ENCODE measurements at places on chromosomes 3 and 15.

DNA sequence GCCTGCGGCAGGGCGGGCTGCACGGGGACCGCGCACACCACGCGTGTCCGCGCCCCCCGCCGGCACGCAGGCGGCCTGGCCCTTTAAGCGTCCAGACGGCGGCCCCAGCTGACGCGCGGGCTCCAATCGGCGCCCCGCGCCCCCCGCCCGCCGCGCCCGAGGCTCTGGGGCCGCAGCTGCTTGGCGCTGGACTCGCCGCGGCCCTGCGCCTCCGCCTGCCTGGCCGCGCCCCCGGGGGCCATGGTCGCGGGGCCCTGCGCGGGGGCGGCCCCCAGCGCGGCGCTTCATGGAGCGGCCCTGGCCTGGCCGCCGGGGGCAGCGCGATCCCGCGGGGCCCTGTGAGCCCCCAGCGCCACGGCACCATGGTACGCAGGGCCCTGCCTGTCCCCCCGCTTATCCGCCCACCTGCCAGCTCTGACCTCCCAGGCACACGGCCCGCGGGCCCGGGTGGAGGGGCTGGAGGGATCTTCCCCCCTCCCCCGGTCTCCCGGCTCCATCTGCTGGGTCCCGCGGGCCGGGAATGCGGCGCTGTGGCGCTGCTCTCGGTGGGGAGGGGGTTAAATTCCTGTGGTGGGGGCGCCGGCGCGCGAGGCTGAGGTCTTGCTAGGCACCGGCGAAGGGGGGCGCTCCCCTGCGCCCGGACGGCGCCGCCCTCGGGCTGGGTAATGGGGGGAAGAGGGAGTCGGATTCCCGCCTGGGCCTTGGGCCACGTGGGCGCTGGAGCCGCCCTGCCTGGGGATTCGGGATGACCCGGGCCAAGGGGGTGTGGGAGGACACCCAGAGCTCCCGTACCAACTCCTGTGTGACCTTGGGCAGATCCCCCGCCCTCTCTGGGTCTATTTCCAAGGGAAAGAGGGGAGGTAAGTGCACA, 1.1 kb downstream of the ZBTB47 start:
- no peak for DNase-seq

- no peak for DNase-seq
Measured at GRCh38 chr15:38707802-38708671, 143.4 kb upstream of the RASGRP1 start.

GRCh38 chr3:112170046-112170445, 37.0 kb upstream of the GCSAM start:
- no peak for DNase-seq

DNA sequence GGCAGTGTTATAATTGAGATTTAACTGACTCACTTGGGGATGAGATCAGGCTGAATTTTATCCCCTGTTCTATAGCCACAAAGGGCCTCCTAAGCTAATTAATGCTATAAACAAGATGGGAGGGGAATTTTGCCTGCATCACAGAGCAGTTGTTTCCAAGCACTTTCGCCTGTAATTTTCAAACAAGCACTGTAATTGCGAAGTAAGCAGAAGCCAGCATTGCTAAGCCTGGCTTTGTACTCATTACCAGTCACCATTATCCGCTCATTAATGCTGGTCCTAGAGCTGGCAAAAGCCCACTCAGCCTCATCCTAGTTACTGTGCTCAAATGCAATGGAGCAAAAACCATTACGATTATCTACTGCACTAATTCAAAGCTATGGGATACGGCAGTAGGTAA, 356.6 kb upstream of the UBE2E2 start:
- no peak for DNase-seq
